ENCODE measurements at places on chromosomes 7 and 10.

GRCh38 chr7:149799397-149800168 lies 26.2 kb upstream of the ZNF467 start:
- DNase-seq, result peak; percentile 43

DNA sequence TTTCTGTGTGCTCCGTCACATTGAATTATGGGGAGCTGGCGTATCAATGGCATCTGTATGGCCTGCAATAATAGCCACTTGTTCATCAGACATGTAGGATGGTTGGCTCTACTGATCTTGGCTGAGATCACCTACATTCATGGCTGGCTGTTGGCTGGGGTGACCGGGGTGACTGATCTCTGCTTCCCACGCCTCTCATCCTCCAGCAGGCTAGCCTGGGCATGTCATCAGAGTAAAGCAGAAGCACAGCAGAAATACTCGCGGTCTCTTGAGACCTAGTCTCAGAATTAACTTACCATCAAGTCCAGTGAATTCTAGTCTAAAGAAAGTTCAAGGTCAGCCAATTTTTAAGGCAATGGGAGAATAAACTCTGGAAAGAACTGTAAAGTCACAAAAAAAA lies 257.7 kb upstream of the GLI3 start:
- no peak for DNase-seq

- no peak for DNase-seq
Observed at GRCh38 chr10:47035819-47036337, 124.7 kb downstream of the PTPN20 start.

- no peak for DNase-seq
Observed at GRCh38 chr10:131074682-131075081, 236.8 kb downstream of the TCERG1L start.

GRCh38 chr7:54841772-54842697 lies 83.0 kb upstream of the SEC61G start:
- peak; percentile 56 for DNase-seq

GRCh38 chr7:124918662-124919061 lies 11.0 kb downstream of the POT1 start:
- no peak for DNase-seq

DNA sequence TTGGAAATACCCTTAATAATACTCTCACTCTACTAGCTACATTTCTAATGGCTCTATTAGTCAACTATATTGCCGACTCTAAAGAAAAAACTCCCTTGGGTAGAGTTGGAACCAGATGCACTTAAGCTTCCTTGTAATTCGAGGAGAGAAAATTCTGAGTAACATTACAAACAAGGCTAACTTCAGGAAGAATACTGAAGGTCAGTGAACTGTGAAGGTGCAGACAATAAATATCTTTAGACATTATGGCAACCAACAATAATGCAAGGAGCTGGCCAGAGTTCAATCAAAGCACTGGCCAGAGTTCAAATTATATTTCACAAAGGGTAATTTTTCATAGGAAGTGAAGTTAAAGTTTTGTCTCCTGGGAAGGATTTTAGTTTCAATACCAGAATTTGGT lies 40.7 kb upstream of the MRLN start:
- no peak for DNase-seq

GRCh38 chr7:71735961-71736556 lies 604.1 kb downstream of the GALNT17 start:
- peak; percentile 67 for DNase-seq

- DNase-seq, result no peak
Observed at GRCh38 chr7:1669064-1669951, 769 bp upstream of the ELFN1 start.

Data from suppressor macrophage treated with lipopolysaccharide for 1 hour (primary cell).